ENCODE measurements at places on chromosomes 7 and 10.

- no peak for DNase-seq
Measured at GRCh38 chr10:12716042-12716441, 285.5 kb downstream of the CCDC3 start.

DNA sequence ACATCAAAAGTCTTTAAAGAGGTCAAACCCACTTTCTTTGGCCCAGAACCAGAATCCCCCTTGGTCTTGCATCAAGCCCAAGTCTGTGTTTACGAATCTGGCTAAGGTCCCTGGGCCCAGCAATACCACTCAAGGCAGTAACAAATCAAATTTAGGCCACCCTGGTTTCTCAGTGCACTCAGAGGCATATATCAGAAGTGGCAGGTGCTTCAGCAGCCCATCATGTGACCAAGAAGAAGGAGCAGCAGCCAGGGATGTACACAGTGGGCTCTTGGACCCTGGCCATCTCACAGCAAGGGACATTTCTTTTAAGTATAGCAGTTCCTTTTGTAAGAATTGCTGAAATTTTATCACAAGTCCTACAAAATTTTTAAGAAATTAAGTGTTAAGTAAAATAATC lies 7.3 kb upstream of the SLC25A13 start:
- no peak for DNase-seq

- DNase-seq, result no peak
Measured at GRCh38 chr10:96978621-96979154, 146.6 kb downstream of the LCOR start.

GRCh38 chr7:99984593-99984992 lies 8.8 kb upstream of the AZGP1 start:
- no peak for DNase-seq

DNA sequence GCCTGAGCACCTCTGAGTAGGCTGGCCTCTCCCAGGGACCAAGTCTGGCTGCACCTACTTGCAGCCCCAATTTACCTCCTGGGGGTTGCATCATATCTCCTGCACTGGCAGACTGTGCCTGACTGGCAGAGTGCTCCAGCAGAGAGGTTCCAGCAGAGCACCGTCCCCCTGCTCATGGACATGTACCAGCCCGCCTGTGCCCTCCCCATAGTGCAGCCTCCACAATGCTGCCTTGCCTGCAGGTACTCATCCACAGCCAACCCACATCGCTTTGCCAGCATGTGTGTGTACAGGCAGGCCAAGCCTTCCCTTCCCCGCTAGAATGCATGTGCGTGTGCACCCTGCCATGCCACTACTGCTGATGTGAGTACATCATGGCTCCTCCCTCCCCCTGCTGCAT lies 105.5 kb upstream of the NPSR1 start:
- DNase-seq, result no peak

DNA sequence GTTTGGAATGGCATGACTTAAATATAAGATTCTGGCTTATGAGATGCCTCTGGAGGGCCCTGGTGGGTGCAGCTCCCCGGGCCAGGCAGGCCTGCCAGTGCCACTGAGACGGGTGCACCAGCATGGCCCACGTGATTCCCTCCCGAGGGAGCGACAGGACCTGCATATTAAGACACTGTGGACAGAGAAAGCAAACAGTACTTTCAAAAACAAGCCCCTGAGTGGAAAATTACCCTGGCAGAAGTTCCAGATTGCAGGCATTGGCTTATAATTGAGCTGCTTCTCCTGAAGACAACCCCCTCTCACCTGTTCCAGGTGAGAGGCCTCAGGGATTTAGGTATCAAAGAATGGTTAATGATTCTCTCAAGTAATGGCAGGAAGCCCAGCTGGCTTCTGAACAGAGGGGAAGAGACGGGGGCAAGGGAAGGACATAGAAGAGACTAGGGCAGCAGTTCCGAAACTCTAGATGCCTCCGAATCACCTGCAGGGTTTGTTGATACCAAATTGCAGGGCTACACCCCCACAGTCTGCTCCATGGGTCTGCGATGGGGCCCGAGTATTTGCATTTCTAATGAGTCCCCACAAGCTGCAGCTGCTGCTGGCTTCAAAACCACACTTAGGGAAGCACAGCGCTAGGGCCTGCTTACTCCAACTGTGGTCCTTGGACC lies 66.0 kb upstream of the DOCK1 start:
- DNase-seq, result no peak

- no peak for DNase-seq
Measured at GRCh38 chr10:76012716-76013327, 581.4 kb downstream of the LRMDA start.

GRCh38 chr10:26475386-26475785 lies 37.2 kb downstream of the APBB1IP start:
- no peak for DNase-seq

DNA sequence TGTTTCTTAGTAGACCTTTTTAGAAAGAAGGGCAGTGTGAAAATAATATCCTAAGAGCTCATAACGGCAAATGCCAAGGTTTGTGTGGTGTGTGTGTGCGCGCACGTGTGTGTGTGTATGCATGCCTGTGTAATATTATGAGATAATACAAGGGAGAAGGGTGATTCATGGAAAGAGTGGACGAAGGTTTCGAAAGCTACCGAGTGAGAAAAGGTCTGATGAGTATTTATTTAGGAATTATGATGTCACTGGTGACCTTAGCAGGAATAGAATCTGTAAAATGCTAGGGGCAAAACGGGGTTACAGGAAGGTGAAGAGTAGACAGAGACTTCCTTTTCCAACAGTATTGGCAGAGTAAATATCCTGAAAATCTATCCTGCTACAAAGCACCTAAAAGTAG lies 107.3 kb downstream of the AHR start:
- no peak for DNase-seq

GRCh38 chr7:21160401-21160800 lies 267.5 kb upstream of the SP4 start:
- DNase-seq, result no peak

- DNase-seq, result no peak
Measured at GRCh38 chr10:112981553-112981952, 31.5 kb downstream of the TCF7L2 start.

- DNase-seq, result no peak
Measured at GRCh38 chr7:2309889-2310331, 4.3 kb downstream of the SNX8 start.
